ENCODE measurements at places on chromosomes 16 and 17. TPM values are rescaled to one million over a fixed set of nuclear protein-coding genes. Genes with fewer than 3 reads are reported as not detected.

- no peak for DNase-seq
These were observed 6.2 kb downstream of the SLC13A5 start for GRCh38 chr17:6706996-6707395.

The CLEC3A gene
- not detected for polyA plus RNA-seq

- no peak for DNase-seq
These were observed 31.5 kb downstream of the RBL2 start for GRCh38 chr16:53465606-53466280.

DNA sequence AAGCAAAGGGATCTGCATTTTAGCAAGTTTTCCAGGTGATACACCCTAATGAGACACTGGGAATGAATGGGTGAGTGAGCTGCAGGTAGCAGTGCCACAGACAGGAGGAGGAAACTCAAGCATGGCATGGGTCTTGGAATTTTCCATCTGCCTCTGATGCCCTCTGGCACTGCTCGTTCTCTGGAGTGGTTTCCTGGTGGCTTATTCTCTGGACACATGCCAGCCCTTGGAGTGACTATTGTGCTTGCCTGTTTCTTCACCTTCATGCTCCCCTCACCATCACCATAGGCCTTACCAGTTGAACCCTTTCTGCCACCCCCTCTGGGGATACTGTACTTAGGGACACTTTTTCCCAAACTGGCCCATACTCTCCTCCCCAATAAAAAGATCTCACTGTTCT lies 1.6 kb downstream of the COASY start:
- no peak for DNase-seq

DNA sequence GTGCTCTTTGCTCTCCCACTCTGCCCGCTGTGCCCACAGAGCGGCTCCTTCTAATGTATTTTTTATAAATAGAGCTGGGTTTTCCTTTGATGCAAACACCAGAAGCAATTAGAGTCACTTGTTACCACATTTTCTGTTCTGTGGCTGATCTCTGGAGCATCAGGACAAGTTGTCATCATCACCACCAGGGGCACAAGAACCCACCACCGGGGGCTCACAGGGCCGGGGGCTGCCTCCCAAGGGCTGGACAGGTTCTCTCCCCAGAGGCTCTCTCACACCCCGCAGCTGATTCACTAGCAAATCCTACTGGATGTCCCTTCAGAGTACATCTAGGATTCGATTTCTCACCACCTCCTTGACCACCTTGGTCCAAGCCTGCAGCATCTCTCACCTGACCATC lies 18.5 kb downstream of the C16orf82 start:
- DNase-seq, result no peak

Data from BJ (cell line).